ENCODE measurements at places on chromosomes 7 and 10. TPM values are rescaled to one million over a fixed set of nuclear protein-coding genes. Genes with fewer than 3 reads are reported as not detected.

The FAM180A gene
- 24.4 TPM for total RNA-seq

DNA sequence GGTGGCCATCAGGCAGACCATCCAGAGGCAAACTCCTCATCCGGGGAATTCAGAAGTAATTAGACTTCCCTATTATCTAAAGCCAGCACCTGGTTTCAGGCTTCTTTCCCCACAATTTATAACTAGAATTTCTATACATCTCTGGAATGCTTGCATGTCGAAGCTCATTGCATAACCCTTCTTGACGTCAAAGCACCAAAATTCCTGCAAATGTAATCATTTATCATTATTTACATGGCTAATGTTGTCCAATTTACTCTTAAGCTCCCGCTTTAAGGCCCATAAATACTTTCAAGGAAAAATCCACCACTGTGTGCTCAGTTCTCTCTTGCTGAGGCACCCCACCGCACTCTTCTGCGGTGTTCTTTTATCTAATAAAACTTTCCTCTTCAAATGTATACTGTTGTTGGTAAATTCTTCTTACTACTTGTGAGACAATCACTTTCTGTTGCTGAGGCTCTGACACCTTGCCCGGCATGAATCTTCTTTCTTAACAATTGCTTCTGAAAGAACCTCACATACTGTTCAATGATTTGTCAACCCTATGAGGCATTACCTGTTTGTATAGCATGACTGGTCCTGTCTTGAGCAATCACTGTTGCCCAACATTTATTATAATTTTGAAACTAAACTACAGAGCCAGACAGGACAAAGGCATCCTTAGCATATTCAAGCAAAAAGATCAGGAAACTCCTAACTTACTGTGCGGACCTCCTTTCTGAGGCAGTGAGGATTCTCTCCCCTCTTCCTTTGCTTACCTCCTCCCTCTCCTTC is 17.4 kb upstream of the GPR141 start:
- no peak for DNase-seq

The ADIRF gene
- total RNA-seq = 142 TPM

GRCh38 chr7:25073451-25073850 is 51.6 kb downstream of the CYCS start:
- peak; percentile 52 for DNase-seq

- peak; percentile 86 for DNase-seq
Observed at GRCh38 chr7:11427686-11428273, 404.2 kb downstream of the THSD7A start.

Measured in fibroblast of lung (primary cell).